ENCODE measurements at places on chromosomes 3 and 15. TPM values are rescaled to one million over a fixed set of nuclear protein-coding genes. Genes with fewer than 3 reads are reported as not detected.

DNA sequence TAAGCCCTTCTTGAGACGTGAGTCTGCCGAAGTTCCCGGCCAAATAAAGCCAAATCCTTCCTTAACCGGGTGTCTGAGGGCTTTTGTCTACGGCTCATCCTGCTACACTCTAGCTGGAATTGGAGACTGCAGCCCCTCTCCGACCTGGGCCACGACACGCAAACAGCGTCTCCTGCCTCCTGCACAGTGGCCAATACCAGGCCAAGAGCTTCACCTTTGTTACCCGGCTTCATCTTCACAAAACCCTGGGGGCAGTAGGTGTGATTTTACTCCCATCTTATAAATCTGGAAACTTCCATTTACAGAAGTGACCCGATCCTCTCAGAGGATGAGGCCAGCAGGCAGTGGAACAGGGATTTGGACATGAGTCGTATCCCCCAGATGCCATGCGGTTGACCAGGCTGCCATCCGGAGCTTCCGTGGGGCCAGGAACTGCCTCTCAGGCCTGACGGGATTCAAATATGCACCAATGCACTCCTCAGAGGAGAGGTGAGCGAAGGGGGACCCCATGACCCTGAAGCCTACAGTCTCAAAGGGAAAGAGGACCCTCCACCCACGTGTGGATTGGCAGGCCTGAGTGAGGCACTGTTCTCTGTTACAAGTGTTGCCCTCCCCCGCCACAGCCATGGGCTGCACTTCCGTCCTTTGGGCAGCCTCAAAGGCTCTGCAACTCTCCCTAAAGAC is 53.2 kb upstream of the KLF13 start:
- DNase-seq, result no peak

The ST6GAL1 gene
- 3.8 TPM for polyA plus RNA-seq

The STRA6 gene
- polyA plus RNA-seq, result 60.6 TPM

The KLHL6 gene
- not detected for polyA plus RNA-seq

DNA sequence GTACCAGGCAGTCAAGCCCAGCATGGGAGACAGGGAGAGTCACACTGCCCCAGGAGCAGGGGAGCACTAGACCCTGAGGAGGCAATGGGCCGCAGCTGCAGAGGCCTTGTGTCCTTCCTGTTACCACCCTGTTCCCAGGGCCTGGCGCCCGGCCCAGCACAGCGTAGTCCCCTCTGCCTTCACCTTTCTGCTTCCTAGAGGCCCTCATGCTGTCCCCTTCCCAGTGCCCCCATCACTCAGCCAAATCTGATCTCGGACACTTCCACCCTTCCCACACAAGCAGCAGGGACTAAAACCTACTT is 6.9 kb upstream of the TBC1D2B start:
- no peak for DNase-seq

DNA sequence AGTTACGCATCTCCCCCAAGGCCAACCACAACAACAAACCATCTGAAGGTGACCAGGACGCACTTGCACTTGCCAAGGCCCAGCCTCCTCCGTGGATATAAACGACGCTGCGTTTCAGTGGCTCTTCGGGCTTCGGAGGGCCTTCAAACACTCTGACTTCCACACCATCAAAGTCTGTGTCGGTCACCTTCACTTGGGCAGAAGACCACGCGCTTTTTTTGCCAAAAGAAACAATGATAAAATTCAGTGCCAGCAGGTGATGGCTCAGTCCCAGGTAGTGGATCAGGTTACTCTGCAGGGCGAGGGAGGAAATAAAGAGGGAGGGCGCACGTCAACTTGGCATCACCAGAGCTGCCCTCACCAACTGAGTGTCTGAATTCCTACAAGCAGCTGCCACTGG is 63.0 kb downstream of the NCEH1 start:
- DNase-seq, result no peak

GRCh38 chr15:44501768-44502366 is 35.1 kb upstream of the EIF3J start:
- peak; percentile 29 for DNase-seq

The GOLGA6D gene
- 0.05 TPM for polyA plus RNA-seq

The BDH1 gene
- 3.7 TPM for polyA plus RNA-seq

DNA sequence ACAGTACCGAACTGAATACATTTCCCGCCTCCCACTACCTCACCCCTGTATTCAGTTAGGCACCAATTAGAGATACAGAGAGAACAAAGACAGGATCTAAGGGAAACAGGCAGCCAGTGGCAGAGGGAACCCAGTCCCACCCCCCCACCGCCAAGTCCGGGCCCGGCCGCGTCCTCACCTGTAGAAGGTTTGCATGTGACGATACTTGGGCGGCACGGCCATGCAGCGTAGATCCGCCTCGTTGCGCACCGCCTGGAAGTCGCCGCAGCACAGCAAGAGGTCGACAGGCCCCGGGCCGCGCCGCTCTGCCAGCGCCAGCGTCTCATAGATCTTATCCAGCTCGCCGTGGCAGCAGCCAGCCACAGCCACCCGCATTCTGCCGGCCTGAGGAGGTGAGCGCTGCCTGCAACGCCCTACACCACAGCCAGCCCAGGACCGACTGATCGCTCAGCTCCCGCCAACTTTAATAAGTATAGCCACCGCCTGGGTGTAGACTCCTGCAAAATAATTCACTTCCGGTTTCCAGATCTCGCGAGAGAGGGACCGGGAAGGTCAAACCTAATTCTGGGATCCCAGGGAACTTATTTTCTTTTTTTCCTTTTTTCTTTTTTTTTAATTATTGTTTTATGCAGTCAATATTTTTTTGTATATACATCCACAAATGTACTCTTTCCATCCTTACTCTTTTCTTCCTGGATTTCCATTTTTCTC is at the start of gene DBR1:
Gene DBR1 (minus strand): TSS at position 501 of the 711 bp plus-strand sequence. CDS start 126 bp downstream, at position 375.
- peak; percentile 82 for DNase-seq

The LDHAL6B gene
- not detected for polyA plus RNA-seq

DNA sequence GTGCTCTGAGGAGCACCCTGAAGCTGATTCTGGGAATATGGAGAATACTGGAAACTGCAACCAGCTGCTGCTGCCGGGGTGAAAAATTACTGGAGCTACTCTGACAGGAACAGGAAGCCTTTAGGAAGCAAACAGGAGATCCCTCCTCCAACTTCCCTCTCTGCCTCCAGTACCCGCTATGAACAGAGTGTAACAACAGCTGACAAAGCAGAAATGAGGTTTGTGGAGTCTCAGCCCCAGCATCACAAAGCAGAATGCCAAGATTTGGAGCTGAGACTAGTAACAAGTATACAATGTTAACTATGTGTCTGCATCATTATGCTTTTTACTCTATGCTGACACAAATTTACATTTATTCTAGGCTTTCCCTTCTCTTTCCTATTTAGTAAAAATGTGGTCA is 22.7 kb upstream of the PIAS1 start:
- DNase-seq, result no peak

GRCh38 chr3:95899494-95899893 is 914.9 kb upstream of the EPHA6 start:
- DNase-seq, result no peak

DNA sequence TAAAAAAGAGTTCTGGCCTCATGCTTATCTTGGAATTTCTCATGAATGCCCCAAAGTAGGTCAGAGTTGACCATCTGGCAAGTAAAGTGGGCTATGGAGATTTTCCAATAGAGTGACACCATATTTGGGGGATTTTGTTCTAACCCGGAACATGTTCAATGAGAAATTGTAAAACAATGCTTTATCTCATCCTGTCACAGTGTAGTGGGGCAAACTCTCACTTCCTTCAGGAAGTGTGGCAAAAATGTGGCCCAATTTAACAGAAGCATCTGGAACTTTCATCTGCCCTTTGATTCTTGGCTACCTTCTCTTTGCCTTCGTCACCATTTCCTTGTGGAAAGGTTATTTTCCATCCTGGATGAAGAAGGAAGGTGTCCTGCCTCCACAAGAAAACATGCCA is 70.8 kb downstream of the ADAMTS9 start:
- no peak for DNase-seq

GRCh38 chr3:122626515-122627180 is 49.2 kb downstream of the PARP15 start:
- DNase-seq, result no peak

GRCh38 chr15:31266712-31267111 is 59.9 kb upstream of the KLF13 start:
- no peak for DNase-seq

- DNase-seq, result no peak
These were observed 21.3 kb upstream of the HCN4 start for GRCh38 chr15:73389971-73390544.

The GPX1 gene
- polyA plus RNA-seq, result 247 TPM

The MOBP gene
- polyA plus RNA-seq, result not detected

GRCh38 chr3:126105691-126106187 is 21.8 kb upstream of the SLC41A3 start:
- no peak for DNase-seq

- no peak for DNase-seq
These were observed 205.4 kb upstream of the SETMAR start for GRCh38 chr3:4097801-4098200.

DNA sequence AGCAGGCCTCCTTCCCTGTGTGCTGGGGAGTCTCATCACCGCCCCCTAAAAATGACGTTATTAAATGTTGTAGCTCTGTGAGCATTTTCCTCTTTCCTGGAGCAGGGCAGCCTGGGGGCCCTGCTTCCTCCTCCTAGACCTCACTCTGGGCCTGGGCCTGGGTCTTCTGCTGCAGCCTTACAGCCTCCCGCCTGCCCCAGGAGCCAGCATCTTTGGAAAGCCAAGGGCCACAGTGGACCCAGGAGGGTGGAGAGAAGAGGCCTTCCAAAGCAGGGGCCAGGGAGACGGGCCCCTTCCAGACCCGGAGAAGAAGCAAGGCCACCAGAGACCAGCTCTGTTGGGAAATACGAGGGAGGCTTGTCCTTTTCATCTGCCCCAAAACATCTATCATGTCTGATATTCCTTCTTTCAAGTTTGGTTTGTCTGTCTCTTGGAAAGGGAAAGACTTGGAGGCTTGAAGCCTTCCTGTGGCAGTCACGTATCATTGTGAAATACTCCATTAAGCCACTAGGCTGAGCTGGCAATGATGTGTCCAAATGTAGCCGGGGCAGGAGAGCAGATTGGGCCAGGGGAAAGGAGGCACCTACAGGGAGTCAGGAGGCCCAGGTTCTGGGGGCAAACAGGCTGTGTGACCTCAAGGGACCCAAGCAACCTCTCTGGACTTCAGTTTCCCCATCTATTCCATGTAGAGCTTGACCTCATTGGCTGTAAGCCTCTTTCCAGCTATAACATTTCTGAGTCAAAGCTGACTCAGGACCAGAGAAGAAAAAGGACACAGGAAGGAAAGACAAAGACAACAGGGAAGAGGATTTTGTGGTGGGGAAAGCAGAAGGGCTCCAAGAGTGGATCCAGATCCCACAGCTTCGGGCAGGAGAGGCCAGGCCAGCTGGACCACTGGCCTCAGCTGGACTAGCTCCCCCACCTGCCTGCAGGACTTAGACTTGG is 31.1 kb downstream of the CYP11A1 start:
- DNase-seq, result no peak

- DNase-seq, result no peak
These were observed 55.6 kb upstream of the LINGO1 start for GRCh38 chr15:77688266-77688665.

GRCh38 chr3:27354588-27355203 is 14.5 kb downstream of the NEK10 start:
- DNase-seq, result no peak

GRCh38 chr3:106117490-106117858 is 248.7 kb upstream of the CBLB start:
- no peak for DNase-seq

The TF gene
- polyA plus RNA-seq, result 0.53 TPM

DNA sequence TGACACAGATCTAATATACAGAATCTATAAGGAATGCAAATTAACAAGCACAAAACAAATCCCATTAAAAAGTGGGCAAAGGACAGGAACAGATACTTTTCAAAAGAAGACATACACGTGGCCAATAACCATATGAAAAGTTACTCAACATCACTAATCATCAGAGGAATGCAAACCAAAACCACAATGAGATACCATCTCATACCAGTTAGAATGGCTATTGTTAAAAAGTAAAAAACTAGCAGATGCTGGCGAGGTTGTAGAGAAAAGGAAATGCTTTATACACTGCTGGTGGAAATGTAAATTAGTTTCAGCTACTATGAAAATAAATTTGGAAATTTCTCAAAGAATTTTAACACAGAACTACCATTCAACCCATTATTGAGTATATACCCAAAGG is 50.7 kb downstream of the ADAMTS17 start:
- no peak for DNase-seq

DNA sequence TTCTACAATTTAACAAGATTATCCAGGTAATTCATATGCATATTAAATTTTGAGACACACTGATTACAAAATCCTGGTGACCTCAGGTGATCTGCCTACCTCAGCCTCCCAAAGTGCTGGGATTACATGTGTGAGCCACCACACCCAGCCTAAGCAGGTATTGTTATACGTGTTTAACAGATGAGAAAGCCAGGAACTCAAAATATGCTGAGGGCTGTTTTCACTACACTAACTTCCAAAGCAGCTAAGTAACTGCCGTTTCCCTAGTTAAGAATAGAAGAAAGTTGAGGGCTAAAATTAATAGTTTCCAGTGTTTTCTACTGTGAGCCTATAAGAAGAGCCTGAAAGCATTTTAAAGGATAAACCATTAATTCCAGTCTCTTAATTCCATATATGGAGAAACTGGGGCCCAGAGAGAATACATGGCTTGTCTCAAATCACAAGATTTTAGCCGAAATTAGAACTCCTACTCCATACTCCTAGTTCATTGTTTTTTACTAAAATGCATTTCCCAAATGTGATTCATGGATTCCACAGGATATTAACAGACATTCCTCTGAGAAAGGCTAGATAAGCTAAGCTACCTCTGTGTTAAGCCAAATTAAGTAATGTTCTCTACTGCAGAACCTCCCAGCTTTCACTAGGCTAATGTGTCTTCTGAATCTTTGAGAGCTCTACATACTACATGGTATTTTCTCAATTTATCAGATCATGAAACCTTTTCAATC is 17.0 kb upstream of the AVEN start:
- no peak for DNase-seq

GRCh38 chr15:98905963-98906711 is 101.5 kb downstream of the PGPEP1L start:
- DNase-seq, result no peak

GRCh38 chr3:5583920-5584319 is 396.4 kb downstream of the EDEM1 start:
- DNase-seq, result peak; percentile 4

DNA sequence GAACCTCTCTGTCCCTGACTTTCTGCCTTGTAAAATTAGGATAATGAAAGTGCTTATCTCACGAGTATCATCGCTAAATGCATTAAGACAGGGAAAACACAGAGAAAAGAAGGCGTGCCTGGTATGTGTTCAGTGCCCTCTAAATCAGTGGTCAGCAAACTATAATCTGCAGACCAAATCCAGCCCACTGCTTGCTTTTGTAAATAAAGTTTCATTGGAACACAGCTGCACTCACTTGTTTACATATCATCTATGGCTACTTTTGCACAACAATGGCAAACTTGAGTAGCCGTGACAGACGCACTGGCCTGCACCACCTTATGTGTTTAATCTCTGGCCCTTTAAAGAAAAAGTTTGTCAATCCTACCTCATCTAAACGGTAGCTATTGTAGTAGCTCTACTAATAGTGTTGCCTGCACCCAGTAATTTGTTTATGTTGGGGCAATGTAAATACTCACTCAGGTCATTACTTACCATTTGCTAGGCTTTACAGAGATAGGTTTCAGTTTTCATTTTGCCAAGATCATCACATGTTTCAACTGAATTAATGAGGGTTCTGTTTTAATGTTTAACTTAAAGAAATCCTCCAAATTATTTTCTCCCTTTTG is 229.4 kb downstream of the FEZF2 start:
- no peak for DNase-seq

The BFSP2 gene
- polyA plus RNA-seq, result not detected

The ZNF717 gene
- polyA plus RNA-seq, result 3.5 TPM

The PRSS50 gene
- polyA plus RNA-seq, result not detected

GRCh38 chr3:56309465-56309864 is 158.8 kb downstream of the ERC2 start:
- no peak for DNase-seq

The KBTBD13 gene
- not detected for polyA plus RNA-seq

The SCN11A gene
- 0.01 TPM for polyA plus RNA-seq
